ENCODE measurements at places on chromosomes 4 and X.

DNA sequence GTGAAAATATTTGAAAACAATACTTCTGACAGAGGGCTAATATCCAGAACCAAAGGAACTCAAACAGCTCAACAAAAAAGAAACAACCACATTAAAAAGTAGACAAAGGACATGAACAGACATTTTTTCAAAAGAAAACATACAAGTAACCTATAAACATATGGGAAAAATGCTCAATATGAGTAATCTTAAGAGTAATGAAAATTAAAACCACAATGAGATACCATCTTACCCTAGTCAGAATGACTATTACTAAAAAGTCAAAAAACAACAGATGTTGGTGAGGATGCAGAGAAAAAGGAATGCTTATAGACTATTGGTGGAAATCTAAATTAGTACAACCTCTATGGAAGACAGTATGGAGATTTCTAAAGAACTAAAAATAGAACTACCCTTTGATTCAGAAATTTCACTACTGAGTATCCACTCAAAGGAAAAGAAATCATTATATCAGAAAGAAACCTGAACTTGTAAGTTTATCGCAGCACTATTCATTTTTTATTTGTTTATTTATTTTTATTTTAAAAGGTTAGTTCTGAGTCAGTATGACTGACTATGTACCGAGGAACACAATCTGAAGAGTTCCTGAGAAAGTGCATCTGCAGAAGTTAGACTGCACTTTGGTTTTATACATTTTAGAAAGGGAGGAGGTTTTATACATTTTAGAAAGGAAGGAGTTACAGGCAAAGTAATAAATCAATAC, 231.3 kb downstream of the INPP4B start:
- peak; percentile 42 for DNase-seq

DNA sequence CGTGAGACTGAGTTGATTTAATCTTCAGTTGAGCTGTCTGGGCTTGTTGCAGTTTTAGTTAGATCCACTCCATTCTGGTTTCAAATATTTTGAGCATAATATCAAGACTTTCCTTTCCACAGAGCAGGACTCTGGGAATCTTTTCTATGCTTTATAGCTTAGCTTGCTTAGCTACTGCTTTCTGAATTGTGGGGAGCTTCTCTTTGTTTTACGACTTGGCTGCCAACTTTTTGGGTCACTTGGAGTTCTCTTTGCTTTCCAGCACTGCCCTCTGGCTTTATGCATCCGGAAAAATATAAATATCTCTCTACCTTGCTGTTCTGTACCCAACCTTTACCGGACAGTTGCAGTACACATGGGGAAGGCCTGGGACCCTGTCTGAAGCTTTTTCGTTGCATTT, 292.1 kb downstream of the STIM2 start:
- no peak for DNase-seq

DNA sequence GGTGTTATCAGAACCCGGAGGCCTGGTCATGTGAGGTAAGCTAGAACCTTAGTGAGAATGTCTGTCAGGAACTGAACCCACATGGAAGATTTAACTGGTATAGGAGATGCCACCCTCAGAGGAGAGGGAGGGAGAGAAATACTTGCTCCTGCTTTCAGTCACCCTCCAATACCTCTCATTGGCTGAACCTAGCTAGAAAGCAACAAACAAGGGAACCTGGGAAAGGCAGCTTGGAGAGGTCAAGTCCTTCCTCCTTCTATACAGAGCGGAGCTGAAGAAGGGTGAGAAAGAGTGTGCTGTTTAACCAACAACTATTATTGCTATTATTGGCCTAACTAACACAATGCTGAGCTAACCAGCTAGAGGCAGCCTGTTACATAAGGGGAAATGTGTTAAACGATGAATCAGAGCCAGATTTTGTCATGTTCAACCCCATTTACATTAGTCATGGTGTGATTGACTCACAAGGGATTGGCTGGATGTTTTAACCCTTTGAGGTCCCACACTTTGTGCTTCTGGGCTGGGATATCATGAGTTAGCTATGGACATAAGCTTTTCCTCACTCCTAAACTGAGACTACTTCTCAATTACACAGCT, 96.5 kb upstream of the ESX1 start:
- DNase-seq, result no peak

DNA sequence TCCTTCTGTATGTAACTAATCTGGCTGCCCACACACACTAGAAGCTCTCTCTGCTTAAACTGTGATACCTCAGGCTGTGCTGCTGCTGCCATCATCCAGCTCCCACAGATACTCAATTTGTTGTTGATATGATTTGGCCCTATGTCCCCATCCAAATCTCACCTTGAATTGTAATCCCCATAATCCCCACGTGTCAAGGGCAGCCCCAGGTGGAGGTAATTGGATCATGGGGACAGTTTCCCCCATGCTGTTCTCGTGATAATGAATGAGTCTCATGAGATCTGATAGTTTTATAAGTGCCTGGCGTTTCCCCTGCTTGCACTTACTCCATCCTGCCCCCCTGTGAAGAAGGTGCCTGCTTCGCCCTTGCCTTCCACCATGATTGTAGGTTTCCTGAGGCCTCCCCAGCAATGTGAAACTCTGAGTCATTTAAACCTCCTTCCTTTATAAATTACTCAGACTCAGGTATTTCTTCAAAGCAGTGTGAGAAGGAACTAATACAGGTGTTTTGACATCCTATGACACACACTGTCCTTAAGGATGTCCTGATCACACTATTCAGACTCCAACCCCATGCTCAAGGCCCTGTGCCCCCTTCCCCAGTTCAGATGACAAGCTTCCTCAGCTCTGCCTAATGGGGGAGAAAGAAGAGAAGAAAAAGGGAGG, 2.9 kb upstream of the ATOH1 start:
- no peak for DNase-seq

- DNase-seq, result no peak
Measured at GRCh38 chr4:187020676-187021075, 297.0 kb upstream of the FAT1 start.

- no peak for DNase-seq
Measured at GRCh38 chr4:83110970-83111750, 3.4 kb downstream of the PLAC8 start.

DNA sequence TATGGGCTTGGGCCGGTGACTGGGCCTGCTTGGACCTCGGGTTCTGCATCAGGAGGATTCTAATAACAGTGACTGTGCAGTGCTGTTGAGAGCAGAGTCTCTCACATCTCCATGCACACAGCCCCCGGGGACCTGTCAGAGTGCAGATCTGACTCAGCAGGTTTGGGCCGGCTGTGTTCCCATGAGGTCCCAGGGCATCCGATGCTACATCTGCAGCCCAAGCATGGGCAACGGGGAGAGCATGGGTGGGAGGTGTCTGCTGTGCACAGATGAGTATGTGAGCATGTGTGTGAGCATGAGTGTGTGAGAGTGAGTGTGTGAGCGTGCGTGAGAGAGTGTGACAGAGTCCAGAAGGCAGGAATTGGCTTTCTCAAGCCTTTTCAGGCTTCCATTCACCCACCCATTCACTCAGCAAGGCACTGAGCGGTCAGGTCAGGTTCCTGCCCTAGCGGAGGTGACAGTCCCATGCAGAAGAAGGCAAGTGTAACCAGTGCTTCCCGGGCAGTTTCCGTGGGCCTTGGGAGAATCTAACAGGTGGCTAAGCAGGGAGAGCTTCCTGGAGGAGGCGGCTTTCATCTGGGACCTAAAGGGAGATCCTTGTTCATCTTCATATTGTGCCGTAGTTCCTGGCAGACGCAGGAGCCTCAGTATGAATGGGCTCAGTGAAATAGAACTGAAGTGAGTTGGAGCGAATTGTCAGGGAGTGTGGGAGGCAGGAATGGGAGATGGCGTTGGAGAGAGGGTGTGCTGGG, 62.6 kb downstream of the SORCS2 start:
- no peak for DNase-seq

- DNase-seq, result peak; percentile 31
Measured at GRCh38 chr4:78610546-78611214, 59.1 kb downstream of the ANXA3 start.

GRCh38 chr4:106627051-106627450, 258.5 kb upstream of the GIMD1 start:
- no peak for DNase-seq

DNA sequence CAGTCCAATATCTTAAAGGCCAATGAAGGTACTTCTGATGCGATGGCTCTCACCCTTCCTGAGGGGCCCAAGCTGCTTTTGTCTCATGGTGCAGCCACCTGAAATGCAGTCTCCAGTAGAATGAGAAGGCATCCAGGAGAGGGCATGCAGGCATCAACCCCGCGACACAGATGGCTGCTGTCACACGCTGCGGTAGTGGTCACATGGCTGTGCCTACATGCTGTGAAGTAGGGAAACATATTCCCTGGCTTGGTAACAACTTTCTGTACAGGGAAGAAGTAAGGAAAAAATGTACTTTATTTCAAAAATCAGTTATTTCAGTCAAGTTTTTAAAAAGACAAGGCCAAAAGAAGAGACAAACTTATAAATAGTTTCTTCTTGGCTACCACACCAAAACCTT, 139.9 kb downstream of the TRIML1 start:
- no peak for DNase-seq

- peak; percentile 15 for DNase-seq
Measured at GRCh38 chrX:10189317-10190268, 32.8 kb downstream of the CLCN4 start.

- DNase-seq, result no peak
Measured at GRCh38 chrX:17072721-17073230, 126.3 kb downstream of the REPS2 start.

DNA sequence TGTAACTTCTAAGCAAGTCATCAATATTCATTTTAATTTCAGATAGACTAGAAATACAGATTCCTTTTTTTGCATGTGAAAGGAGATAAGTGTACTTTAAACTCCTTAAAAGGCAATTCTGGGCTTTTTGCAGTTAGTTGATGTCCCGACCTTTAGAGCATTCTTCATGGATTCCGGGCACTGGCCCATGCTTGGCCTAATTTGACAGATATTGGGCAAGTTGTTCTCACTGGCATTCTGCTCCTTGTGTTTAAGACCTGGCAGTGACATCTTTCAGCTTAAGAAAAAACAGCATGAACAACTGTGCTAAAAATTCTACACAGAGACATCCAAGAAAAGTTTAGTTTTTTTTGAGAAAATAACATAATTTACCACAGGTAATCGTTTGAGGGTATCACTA, 1037.2 kb downstream of the PCDH18 start:
- DNase-seq, result no peak

GRCh38 chr4:75180790-75181776, 248.2 kb downstream of the PARM1 start:
- no peak for DNase-seq

DNA sequence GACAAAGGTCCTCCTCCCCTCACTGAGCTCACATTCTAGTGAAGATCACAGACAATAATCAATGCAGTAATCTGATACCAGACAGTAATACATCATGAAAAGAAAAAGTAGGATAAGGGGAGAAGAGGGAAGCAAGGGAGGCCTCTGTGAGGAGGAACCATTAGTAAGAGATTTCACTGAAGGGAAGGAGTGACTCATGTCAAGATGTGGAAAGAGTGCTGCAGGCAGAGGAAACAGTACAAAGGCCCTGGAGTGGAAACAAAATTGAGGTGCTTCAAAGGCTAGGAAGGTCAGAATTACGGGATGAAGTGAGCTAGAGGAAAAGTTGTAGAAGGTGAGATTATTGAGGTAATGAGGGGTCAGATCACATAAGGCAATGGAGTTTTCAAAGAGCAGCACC, 38.1 kb downstream of the LAMTOR3 start:
- no peak for DNase-seq

Data from HS-27A (cell line).